ENCODE measurements at places on chromosomes 3 and 15.

- no peak for DNase-seq
These were observed 35.5 kb downstream of the CADPS start for GRCh38 chr3:62839748-62840147.

DNA sequence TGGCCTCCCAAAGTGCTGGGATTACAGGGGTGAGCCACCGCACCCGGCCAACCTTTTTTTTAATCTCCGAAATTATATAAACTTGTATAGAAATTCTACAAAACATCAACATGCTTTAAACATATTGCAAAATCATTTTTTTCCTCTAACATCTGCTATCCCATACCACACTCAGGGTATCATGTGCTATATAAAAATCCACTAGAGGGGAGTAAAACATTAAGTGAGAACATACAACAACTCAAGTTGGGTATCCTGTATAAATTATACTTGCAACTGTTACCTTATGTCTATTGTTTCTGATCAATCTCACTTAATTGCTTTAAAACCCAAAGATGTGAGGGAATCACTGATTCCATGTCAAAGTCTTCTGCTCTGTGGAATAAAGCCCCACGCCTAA, 71.9 kb upstream of the FBN1 start:
- DNase-seq: no peak

DNA sequence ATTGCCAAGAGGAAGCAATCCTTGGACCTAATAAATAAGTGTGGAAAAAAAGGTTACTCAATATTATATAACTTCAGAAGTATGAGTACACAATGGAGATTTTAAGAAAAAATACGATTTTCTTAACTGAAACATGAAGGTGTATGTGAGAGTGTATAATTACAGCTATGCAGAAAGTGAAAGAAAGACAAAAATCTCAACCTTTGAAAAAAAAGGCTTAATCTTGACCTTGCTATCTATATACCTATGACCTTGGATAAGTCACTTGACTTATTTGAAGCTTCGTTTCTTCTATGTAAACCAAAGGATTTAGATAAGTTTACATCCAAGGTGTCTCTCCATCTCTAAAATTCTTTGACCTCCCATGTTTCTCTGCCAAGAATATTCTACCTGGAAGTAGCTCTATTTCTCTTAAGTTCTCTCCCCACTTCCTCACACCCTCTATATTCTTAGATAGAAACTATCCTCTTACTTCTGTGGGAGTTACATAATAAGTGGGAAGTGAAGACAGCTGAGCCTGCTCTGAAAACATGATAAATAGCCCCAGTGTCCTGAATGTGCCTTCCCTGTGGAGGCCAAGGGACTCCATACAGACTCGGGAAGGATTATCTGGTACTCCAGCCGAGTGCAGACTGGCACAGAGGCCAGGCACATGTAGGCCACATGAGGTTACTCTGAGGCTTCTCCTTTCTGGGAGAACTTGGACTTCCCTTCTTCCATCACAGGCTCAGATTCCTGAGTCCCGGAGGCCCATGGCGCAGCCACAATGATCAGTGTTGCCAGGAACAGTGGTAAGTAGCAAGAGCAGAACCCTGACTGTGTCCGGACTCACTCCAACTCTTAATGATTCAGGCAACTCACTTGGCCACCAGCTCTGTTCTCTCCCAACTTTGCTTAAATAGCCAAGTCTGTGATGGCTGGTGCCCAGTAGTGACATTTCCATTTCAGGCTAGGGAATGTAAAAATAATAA, 166.8 kb upstream of the COL8A1 start:
- no peak for DNase-seq

GRCh38 chr3:156525808-156526207, 29.1 kb downstream of the SSR3 start:
- no peak for DNase-seq

GRCh38 chr15:52317022-52317421, 21.4 kb upstream of the MYO5C start:
- DNase-seq: no peak

DNA sequence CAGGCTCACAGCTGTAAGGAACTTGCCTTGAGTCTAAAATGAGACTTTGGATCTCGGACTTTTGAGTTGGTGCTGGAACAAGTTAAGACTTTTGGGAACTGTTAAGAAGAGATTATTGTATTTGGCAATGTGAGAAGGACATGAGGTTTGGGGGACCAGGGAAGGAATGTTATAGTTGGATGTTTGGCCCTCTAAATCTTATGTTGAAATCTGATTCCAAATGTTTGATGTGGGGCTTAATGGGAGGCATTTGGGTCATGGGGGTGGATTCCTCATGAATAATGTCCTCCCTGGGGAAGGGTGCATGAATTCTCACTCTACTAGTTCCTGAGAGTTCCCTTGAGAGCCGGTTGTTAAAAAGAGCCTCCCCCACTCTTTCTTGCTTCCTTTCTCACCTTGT, 18.5 kb upstream of the CHCHD6 start:
- no peak for DNase-seq

Data from anterior cingulate cortex (tissue), 58 donors.